ENCODE measurements at places on chromosomes 6 and 20. TPM values are rescaled to one million over a fixed set of nuclear protein-coding genes. Genes with fewer than 3 reads are reported as not detected.

The GSTA3 gene
- polyA plus RNA-seq, result not detected

- no peak for DNase-seq
Observed at GRCh38 chr6:6597682-6598081, 9.2 kb downstream of the LY86 start.

The EDN1 gene
- 10.1 TPM for polyA plus RNA-seq

DNA sequence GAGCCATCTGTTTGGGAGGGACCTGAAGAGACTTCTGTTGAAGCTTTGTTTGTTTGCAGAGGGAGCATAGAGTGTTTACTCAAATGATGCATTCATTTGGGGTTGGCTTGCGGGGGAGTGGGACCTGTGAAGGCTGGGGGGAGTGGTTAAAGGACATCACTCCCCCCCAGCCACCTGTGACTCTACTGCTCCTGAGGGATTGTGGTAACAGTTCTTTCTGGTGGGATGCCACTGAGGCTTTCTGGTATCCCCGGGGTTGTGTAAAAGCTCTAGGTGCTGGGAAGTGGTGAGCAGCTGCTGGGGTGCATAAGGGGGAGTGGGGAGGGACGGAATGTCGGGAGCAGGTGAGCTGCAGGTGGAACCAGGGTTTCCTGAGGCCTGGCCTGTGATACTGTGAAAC lies 239.2 kb upstream of the QKI start:
- no peak for DNase-seq

DNA sequence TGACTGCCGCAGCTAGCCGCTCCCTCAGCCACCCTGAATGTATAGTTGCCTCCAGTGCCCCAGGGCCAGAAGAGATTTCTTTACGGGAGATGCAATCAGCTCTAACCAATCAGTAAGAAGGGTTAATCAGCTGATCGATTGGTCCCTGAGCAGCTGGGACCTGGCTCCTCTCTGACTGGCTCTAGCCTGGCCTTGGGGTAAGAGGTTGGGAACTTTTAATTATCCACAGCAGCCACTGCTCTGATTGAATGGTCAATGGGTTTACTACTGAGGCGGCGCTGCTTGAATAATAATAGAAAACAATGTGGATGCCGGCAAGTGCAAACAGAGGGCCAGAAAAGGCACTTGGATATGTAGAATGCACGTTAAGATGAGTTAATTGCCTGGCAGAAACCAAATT lies 99.8 kb downstream of the TFAP2A start:
- DNase-seq, result no peak

The DAAM2 gene
- 7.0 TPM for polyA plus RNA-seq

The BTBD3 gene
- 6.9 TPM for polyA plus RNA-seq

The MYL9 gene
- polyA plus RNA-seq, result 7.4 TPM

The HRH3 gene
- not detected for polyA plus RNA-seq

The NMBR gene
- not detected for polyA plus RNA-seq

The TP53TG5 gene
- not detected for polyA plus RNA-seq

The TOX2 gene
- 10.6 TPM for polyA plus RNA-seq

DNA sequence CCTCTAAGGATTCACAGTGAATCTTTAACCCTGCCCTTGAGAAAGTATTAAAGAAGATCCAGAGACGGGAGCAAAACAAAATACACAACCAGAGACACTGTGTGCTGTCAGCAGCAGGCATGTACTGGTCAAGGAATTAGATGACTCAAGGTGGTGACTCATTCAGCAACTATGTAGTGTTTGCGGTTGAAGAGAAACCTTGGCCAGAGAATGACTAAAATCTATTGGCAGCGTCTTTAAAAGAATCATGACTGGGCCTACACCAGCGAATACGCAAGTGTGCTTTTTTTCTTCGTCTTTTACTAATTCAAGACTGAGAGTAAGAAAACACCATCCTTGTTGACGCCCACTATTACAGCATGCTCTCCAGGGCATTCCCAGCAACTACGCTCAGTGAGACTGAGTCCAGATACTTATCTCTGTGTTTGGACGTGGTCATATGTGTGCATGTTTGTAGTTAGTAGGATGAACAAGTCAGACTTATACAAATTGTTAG lies 72.4 kb upstream of the BACH2 start:
- peak; percentile 43 for DNase-seq

- DNase-seq, result peak; percentile 45
Observed at GRCh38 chr20:43507150-43508080, at the start of gene L3MBTL1. Gene L3MBTL1, plus strand, starts transcription at chr20:43507697. Its CDS starts 5,807 bp downstream, at chr20:43513504.

DNA sequence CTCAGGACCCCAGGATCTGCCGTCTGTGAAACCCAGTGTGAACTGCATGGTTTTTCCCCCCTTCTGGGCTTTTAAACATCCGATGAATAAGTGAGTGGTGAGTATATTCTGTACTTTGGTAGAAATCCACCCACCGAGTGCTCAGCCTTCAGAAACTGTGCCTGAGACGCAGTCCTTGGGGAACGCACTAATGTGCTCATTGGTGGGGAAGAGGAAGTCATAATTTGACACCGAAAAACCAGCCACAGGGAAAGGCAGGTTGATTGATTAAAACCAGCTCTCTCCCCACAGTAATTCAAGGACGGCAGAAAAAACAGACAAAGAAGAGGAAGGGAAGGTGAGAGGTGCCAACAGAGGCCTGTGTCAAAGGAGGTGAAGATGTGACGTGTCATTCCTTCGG lies 21.7 kb downstream of the EDN3 start:
- DNase-seq, result no peak

GRCh38 chr6:41092421-41093140 lies 19.8 kb downstream of the NFYA start:
- no peak for DNase-seq

The ASIP gene
- not detected for polyA plus RNA-seq

Data from small intestine (tissue), 16 donors.